ENCODE measurements at places on chromosomes 3 and 15. TPM values are rescaled to one million over a fixed set of nuclear protein-coding genes. Genes with fewer than 3 reads are reported as not detected.

SKIC8 gene
- 44.2 TPM for total RNA-seq

ATP2B2 gene
- not detected for total RNA-seq

GOLGA8H gene
- total RNA-seq = not detected

NEO1 gene
- 4.4 TPM for total RNA-seq

SOX14 gene
- not detected for total RNA-seq

HESX1 gene
- total RNA-seq = 1.5 TPM

IL20RB gene
- total RNA-seq = 0.48 TPM

SLC12A6 gene
- 28.7 TPM for total RNA-seq

PCOLCE2 gene
- total RNA-seq = 0.64 TPM

ASB14 gene
- not detected for total RNA-seq

TNFSF10 gene
- 32.7 TPM for total RNA-seq

CCDC9B gene
- total RNA-seq = 1.9 TPM

TTC23 gene
- 5.5 TPM for total RNA-seq

GREM1 gene
- not detected for total RNA-seq

GATA2 gene
- total RNA-seq = 0.35 TPM

PSTPIP1 gene
- 102 TPM for total RNA-seq

FBXL22 gene
- total RNA-seq = 0.43 TPM

NR1I2 gene
- 0.89 TPM for total RNA-seq

CPB1 gene
- not detected for total RNA-seq

CASR gene
- total RNA-seq = not detected

RTP1 gene
- total RNA-seq = not detected

Measured in activated naive CD4-positive, alpha-beta T cell treated with anti-CD3 and anti-CD28 coated beads for 36 hours (primary cell).